Stimulated activated CD8-positive, alpha-beta memory T cell treated with anti-CD3 and anti-CD28 coated beads, Interleukin-4, amount 100 ng/mL, for 24 hours (primary cell): ENCODE measurements at places on chromosomes 1 and 21.

- DNase-seq, result no peak
Observed at GRCh38 chr1:99358770-99359169, 94.5 kb downstream of the PLPPR4 start.

GRCh38 chr21:37800057-37800455 is 116.2 kb downstream of the KCNJ6 start:
- DNase-seq, result no peak

- no peak for DNase-seq
Observed at GRCh38 chr1:218182455-218182854, 102.6 kb upstream of the RRP15 start.

GRCh38 chr1:242692988-242693387 is 168.5 kb upstream of the PLD5 start:
- no peak for DNase-seq

- peak; percentile 29 for DNase-seq
Observed at GRCh38 chr1:103529746-103530145, 4.2 kb downstream of the RNPC3 start.

GRCh38 chr1:41833519-41834000 is 85.2 kb downstream of the HIVEP3 start:
- no peak for DNase-seq

DNA sequence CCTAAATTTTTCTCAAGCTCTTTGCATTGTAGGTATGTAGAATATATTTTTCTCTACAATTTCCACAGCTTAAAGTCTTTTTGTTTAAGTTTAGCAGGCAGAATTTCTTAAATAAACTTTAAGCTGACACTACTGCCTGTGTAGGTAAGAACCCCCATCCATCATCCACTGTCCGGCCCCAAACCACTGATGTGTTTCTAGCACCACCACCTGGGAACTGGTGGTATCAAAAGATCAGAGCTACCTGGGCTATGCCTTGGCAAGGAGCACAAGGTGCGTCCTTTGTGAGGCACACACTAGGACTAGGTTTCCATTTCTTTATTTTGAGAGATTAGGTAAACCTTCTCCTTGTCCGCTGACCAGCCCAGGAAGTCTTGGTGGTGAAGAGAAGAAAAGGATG is 10.5 kb upstream of the LELP1 start:
- DNase-seq, result no peak

- no peak for DNase-seq
Observed at GRCh38 chr1:226364514-226364899, 43.4 kb downstream of the PARP1 start.

DNA sequence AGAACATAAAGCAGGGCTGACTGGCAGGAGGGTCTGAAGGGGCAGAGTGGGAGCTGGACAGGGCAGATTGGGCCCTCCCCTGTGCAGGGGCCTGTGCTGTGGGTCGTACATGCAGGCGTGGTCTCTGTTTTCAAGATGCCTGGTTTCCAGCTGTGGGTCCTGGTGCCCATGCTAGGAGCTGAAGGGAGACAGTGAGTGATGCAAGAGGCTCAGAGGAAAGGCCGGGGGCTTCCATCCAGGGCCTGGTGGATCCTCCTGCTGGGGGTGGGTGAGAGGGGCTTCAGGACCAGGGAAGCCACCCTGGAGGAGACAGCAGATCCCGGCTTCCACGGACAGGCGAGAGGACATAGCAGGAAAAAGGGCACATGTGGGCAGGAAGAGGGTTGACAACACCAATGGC is 349.0 kb upstream of the VAMP3 start:
- DNase-seq, result no peak

DNA sequence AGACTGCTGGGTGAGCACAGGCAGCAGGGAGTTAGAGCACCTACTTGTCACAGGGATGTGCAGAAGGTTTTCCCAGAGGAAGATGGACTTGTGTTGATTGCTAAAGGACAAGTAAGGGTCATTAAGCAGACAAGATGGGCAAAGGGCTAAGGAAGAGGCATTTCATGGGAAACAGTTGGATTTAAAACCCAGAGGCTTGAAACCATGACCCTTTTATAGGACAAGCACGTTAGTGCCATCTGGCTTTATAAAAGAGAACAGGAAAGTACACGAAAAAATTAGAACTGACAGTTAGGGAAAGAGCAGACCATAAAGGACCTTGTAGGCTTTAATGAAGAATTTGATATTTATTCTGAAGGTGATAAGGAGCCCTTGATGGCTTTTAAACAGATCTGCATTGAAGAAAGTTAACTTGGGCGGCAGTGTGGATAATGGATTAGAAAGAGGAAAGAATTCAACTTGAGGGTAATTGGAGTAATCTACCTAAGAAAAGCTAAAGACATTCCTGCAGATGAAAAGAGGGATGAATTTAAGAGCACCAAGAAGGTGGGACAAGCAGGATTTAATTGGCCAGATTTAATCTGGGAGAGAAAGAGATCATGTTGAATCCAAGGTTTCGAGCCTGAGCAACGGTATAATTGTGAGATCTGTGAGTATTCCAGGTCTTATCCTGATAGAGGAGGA is 68.6 kb downstream of the ZC3H11B start:
- no peak for DNase-seq

DNA sequence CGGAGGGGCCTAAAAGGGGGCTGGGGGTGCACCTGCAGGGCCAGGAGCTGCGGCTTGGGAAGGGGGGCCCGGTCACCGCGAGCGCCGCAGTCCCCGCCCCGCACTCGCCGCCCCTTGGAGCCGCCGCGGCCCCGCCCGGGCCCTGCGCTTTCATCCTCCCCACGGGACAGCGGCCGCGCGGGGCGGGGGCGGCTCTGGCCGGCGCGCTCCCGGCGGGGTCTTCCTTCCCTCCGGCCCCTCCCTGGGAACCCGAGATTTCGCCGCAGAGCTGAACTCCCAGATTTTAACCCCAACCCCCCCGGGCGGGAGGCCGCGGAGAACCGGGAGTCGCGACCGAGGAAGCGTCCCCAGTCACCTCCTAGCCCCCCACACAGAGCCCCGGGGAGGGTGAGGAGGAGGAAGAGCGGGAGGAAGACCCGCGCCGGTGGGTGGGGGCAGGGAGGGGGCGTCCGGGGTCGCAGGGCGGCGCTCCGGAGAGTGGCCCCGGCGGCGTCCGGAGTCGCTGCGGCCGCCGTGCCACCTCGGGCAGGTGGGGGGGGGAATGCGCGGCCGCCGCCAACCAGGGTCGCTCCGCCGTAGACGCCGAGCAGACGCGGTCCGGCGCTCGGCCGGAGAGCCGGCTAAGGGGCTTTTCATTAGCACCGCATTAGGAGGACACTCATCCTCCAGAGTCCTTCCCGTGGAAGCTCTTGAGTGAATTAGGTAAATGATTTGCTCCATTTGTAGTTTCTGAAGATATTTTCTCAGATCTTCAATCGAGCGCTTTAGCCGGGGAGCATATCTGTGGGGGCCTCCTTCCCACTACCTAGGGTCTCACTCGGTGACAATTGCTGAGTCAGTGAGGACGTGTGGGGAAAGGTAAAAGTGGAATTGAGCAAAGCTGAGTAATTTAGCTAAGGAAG is 31.6 kb upstream of the NFIA start:
- DNase-seq, result no peak

DNA sequence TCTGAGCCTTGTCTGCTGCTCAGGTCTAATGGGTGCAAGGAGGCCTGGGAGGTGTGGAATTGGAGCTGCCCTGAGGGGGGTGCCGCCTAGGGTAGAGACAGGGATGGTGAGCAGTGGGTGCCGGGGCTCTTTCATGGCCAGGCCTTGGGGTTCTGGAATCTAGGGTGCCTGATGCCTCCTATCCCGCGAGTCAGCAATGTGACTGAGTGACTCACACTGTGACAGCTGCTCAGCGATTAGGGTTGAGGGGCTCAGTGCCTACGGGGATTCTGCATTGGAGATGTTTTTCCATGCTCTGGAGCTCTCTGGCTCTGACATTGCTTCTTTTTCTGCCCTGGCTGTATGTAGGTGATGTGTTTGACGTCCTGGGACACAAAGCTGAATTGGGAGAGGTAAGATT is 16.8 kb downstream of the ATP8B2 start:
- DNase-seq, result no peak

GRCh38 chr1:200362421-200362820 is 47.4 kb downstream of the ZNF281 start:
- no peak for DNase-seq

DNA sequence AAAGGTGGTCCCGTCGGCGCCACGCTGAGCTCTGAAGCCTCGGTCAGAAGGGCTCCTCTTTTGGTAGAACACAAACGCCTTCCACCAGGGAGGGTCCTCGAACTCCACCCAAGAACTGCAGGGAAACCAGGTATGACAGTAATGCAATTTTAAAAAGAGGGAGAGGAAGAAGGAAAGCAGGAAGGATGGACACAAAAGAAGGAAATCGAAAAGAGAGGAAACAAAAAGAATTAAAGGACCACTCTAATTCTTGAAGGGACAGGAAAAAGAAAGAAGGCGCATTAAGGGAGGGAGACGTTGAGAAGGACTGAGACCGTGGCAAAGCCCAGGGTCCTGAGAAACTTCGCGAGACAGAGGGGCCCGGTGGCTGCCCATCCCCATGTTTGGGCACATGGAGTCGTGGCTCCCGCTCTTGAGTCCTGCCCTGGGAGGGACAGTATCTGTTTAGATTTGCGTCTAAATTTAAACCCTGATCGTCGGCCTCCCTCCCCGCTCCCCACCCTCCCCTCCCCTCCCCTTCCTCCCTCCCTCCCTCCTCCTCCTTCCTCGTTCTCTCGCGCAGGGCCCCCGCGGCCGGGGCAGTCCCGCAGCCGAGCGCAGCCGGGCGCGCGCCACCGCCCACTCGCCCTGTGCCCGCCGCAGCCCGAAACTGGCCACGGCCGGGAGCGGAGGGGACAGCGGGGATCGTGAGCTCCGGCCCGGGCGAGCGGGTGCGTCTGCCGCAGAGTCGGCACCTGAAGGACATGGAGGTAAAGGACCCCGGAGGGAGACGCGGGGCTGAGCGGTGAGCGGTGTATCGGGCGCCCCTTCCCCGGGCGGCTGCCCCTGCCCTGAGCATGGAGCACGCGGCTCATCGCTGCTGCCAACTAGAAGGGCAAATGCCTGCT is at the start of gene RCSD1:
RCSD1 (plus strand) TSS at position 552 of the 887 bp plus-strand sequence; CDS start at position 744, 192 bp downstream.
- peak; percentile 56 for DNase-seq

GRCh38 chr1:228989992-228990827 is 254.9 kb downstream of the RHOU start:
- no peak for DNase-seq

GRCh38 chr1:185654952-185655314 is 79.3 kb upstream of the HMCN1 start:
- DNase-seq, result no peak

GRCh38 chr1:180256341-180257027 is 26.4 kb downstream of the LHX4 start:
- DNase-seq, result no peak

DNA sequence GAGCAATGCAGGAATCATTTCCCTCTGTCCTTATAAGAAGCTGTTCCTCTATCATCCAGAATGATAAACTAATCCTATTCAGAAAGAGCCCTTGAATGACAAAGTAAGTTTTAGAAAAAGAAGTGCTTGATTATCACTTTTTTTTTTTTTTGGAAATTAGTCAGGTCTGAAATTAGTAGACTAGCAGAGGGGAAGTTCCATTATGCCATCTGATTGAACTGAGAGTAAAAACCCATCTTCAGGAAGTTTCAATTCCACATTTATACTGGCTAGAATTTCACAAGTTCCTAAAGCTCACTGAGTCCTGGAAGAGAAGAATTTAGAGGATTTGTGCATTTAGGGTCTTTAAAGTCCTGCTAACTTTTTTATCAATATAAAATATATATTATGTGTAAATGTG is 128.8 kb upstream of the COA6 start:
- DNase-seq, result no peak

DNA sequence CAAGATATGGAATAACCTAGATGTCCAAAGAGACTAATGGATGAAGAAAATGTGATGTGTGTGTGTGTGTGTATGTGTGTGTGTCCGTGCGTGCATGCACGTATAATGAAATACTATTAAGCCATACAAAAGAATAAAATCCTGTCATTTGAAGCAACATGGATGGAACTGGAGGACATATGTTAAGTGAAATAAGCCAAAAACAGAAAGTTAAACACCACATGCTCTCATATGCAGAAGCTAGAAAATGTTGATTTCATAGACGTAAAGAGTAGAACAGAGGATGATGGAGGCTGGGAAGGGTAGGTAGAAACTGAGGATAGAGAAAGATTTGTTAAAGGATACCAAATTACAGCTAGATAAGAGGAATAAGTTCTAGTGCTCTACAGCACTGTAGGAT is 133.7 kb downstream of the APP start:
- DNase-seq, result no peak

DNA sequence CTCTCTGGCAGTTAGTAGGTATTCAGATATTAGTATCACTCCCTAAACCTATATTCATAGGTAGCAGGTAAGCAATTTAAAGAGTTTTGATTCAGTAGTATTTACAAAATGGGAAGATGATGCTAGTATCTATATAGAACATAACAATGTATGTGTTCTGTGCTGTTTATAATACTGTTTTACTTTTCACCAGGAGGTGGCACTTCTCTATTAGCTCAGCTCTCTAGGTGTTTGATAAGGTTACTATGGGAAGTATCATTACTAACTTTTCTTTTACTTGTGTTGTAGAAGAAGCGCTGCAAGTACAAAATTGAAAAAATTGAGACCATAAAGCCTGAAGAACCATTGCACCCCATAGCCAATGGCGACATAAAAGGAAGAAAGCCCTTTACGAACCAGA is 49.4 kb upstream of the FASLG start:
- DNase-seq, result no peak

DNA sequence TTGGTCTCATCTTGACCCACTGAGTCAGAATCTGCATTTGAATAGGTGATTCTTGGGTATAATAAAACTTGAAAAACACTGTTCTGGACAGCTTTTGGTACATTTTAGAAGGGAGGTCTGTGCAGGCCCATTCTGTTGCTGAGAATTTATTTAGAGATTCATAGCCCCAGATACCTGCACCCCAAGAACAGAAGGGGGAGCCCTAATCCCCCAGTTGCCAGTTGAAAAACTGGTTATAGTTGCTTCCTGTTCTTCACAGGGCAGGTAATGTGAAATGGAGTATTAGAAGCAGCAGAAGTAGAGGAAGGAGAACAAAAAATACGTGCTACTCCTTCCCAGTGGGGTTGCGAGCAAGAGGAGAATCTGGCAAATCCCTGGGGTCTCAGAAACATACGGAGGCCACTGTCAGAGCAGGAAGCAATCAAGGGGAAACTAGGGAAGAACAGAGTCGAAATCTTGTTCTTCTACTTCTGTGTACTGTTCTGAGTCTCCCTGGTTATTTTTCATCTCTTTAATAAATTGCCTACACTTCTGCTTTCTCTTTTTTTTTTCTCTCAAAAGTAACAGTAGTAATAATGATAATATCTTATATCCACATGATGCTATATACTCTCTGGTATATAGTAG is 4.6 kb upstream of the CLCA2 start:
- DNase-seq, result no peak

DNA sequence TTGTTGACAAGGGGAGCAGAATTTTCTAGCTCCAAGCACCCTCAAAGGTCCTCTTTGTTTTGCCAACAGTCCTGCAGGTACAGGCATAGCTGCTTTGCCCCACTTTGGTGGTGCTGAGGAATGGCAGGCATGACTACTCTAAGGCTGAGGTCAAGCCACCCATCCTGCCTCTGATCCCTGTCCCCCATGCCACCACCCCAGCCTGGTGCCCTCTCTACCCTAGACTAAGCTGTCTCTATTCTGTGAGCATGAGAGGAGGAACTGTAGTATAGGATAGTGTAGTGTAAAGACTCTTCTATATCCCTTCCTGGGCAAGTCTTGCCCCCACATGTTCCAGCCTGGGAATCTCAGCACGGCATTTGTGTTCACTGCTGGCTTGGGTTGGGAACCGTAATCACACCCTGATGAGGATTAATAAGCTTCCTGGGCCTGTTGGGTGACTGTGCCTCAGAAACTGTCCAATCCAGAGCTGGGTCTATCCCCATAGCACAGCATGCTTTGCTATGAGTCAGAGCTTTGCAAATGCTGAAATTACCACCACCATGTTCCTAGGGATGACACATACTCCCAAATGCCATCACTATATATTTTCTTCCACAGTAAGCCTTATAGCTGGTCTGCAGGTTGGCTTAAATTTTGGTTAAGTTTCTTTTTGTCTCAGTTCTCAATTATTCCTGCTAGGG is 105.7 kb upstream of the PPP2R5A start:
- DNase-seq, result no peak
